ENCODE measurements at places on chromosomes 3 and 15.

- DNase-seq: no peak
Measured at GRCh38 chr3:196772897-196773296, 33.2 kb downstream of the PAK2 start.

DNA sequence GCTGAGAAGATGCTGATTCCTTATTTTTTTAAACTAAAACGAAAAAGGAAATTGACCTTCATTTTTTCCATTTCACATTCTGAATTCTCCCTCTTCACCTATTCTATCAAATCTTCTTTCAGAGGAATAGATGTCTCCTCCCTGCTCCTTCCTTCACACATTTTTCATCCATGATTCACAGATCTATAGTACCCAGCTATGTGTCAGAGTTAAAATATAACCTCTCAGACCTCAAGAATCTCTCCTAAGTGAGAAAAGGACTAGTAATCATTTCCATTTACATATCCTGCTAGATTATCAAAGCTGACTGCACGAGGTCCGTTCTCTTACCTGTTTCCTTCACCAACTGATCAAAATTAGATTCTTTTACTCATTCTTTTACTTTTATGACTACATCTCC lies 1297.6 kb upstream of the ALCAM start:
- DNase-seq: no peak

DNA sequence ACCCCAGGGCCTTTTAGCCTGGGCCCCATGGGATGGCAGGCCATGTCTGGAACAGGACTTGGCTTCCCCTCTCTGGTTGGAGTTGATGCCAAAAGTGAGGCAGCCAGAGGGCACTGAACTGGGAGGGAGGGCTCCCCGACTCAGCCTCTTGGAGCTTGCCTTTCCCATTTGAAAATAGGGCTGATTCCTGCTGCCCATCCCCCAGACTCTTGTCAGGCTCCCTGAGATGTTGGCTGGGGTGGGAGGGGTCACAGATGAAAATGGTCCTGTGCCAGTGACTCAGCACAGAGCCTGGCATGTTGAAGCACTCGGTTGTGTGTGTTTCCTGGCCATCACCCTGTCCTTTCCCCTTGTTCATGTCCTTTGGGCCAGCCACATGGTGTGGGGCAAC lies 6.6 kb downstream of the PPCDC start:
- DNase-seq: no peak

DNA sequence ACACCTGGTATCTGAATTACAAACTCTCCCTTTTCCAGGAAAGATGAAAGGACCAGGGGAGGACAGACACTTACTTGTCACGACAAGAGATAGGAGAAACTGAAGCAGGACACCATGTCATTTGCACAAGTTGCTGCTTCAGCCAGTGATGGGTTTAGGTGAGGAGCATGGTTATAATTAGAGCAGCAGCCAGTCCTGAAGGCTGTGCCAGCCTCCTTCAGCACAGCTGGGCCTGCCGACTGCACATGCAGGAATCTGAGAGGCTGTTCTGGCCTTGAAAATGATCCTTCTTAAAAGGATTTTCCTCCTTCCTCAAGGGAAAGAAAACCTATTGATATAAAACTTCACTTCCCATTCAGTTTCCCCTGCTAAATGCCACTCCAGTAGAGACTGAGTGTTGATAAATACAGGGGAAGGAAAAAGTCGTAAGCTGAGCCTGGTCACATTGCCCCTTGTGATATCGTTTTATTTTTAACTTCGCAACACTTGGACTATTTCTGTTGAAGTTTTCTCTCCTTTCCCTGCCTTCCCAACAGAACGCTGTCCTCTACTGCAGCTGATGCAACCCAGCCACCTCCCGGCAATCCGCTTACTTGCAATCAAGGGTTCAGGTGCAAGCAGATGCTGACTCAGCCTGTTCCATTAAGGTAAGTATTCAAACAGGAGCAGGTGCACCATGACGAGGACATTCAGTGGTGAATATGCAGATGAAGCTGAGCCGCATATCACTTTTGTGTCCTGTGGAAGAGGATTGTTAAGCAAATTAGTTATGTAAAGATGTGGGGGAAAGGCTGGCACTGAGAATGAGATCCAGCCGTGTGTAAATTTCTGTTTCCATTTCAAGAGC lies at the start of gene FBXO40:
Gene FBXO40, plus strand, starts transcription at position 524 of the 847 bp plus-strand sequence. CDS start 27,197 bp downstream, outside the sequence.
- DNase-seq: peak; percentile 31

- no peak for DNase-seq
Measured at GRCh38 chr15:38538328-38539007, 26.1 kb downstream of the RASGRP1 start.

DNA sequence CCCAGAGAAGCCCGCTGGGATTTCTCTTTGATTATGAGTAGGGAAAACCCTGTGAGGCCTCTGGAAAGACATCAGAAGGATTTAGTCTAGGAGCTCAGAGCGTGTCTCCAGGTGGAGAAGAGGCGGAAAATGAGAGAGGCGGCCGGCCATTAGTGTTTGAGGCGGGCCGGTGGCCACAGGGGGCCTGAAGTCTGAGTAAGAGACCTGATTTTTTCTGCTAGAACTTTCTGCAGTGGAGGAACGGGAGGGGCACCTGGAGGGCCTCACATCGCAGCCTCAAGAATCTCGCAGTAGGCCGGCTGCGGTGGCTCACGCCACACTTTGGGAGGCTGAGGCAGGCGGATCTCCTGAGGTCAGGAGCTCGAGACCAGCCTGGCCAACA lies 28.5 kb downstream of the KLHDC8B start:
- DNase-seq: no peak

GRCh38 chr3:195008816-195009215 lies 262.1 kb downstream of the XXYLT1 start:
- DNase-seq: no peak

GRCh38 chr3:150936693-150937092 lies 31.5 kb upstream of the MINDY4B start:
- no peak for DNase-seq

DNA sequence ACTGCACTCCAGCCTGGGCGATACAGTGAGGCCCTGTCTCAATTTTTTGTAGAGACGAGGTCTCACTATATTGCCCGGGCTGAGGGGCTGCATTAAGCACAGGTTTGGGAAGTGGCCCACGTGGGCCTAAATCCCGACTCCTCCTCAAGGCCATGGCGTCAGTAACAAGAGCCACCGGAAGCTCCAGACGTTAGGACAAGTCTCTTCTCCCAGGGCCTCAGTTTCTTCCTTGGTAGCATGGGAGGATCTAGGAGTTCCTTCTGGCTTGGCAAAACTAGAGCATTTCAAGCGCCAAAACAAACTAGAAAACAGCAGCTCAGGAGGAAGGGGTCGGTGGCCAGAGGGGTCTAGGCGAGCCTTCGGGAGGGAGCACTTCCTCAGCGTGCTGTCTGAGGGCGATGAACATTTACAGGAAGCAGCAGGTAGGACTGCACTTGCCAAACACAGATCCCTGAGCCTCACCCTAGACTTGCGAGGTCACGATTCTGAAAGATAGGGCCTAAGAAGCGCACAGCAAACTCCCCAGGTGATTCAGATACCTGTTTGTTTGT lies 536 bp downstream of the SNAPC5 start:
- DNase-seq: no peak

GRCh38 chr3:144164352-144164751 lies 192.7 kb downstream of the DIPK2A start:
- no peak for DNase-seq

Measured in left cardiac atrium (tissue), 4 donors.